ENCODE measurements at places on chromosomes 1 and 21.

GRCh38 chr1:226737819-226738420 is 1.2 kb downstream of the ITPKB start:
- no peak for DNase-seq

GRCh38 chr1:168427051-168427450 is 116.7 kb downstream of the XCL2 start:
- no peak for DNase-seq

GRCh38 chr1:89633800-89634625 is 1.1 kb downstream of the LRRC8C start:
- no peak for DNase-seq

DNA sequence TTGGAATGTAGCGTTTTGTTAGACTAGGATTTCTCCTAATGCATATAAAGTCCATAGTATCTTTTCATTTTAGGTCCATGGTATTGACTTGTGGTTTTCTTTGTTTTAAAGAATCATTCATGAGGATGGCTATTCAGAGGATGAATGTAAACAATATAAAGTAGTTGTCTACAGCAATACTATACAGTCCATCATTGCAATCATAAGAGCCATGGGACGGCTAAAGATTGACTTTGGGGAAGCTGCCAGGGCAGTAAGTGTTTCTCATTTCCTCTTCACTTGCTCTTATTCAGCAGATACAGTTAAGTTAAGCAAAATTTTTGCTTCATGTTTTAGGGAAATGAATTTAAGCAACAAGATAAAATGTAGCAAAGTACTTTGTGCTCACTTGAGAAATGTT is 25.4 kb downstream of the GNAI3 start:
- no peak for DNase-seq

DNA sequence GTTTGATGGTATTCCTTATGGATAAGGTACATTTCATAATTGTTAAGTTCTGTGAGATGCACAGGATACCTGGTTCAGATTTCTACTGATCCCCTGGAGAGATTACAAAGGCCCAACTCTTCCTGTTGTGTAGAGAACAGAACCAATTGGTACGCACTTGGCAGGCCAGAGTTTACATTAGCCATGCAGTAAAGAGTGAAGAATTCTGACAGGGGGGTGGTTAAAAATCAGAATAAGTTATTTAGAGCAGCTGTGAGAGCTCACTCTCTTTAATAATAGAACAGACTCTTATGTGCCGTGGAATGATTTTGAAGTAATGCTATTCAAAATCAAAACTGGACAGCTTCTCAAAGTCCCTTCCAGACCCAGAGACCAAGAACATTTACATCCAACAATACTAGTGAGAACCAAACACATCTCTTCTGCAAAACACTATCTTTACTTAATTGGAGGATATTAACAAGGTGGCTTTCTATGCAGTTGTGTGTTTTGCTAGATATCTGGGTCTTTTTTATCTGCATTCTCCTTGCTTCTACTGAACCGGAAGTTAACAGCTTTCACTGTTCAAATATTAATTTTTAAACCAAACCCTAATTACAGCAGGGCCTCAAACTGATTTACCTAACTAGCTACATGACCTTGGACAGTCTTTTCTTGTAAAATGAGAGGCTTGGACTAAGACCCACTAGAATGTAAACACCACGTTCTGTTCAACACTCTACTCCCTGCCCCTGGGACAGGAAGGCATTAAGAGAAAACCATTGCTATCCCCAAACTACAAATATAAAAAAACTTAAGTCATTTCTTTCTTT is 4.0 kb downstream of the USP24 start:
- no peak for DNase-seq

GRCh38 chr1:159088050-159088449 is 11.5 kb upstream of the AIM2 start:
- no peak for DNase-seq

- DNase-seq, result peak; percentile 80
Measured at GRCh38 chr1:151281225-151281968, 702 bp upstream of the ZNF687 start.

- DNase-seq, result no peak
Measured at GRCh38 chr1:169859001-169859400, 34.7 kb downstream of the SCYL3 start.

DNA sequence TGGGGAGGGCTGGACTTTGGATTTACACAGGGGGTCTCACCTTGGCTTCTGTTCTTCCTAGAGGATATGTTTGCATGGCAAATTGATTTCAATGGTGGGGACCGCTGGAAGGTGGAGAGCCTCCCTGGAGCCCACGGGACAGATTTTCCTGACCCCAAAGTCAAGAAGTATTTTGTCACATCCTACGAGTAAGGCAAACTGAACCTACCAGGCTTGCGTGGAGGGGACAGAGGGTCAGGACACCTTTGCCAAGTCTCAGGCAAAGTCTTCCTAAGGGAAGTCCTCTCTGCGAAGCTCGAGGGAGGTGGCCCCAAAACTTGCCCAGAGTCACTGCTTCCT is 7.2 kb downstream of the FBXO6 start:
- DNase-seq, result no peak

DNA sequence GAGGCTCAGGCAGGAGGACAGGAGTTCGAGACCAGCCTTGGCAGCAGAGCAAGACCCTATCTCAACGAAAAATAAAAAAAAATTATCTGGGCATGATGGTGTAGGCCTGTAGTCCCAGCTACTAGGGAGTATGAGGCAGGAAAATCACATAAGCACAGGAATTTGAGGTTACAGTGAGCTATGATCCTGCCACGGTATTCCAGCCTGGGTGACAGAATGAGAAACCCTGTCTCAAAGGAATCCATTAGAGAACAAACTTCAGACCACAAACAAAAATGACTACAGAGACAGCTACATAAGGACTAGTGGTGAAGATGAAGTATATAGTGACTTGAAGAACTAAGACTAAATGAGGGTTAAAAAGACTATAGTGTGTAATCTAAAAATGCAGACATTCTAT is 233.1 kb downstream of the RERE start:
- DNase-seq, result no peak

GRCh38 chr1:36295390-36295789 is 10.8 kb upstream of the SH3D21 start:
- no peak for DNase-seq

DNA sequence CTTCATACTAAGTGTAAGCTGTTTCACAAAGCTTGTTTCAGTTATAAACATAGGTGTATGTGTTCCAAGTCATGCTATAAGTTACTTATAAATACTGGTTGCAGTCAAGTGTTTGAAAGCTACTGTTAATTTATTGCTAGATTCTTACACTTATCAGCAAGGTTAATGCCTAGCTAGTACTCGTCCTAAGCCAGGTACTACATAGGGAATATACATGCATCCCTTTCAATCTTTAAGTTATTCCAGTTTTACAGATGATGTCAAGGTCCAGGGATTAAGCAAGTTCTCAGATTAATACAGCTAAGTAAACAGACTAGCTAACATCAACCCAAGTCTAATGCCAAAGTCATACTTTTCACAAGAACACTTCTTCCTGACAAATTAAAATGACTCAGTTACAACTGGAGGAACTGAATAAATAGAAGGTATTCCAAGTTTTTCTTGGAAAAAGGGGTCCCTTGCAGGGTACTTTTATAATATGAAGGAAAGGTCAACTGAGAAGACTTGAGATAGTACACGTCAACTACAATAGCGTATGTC is 652.2 kb upstream of the USP24 start:
- no peak for DNase-seq

DNA sequence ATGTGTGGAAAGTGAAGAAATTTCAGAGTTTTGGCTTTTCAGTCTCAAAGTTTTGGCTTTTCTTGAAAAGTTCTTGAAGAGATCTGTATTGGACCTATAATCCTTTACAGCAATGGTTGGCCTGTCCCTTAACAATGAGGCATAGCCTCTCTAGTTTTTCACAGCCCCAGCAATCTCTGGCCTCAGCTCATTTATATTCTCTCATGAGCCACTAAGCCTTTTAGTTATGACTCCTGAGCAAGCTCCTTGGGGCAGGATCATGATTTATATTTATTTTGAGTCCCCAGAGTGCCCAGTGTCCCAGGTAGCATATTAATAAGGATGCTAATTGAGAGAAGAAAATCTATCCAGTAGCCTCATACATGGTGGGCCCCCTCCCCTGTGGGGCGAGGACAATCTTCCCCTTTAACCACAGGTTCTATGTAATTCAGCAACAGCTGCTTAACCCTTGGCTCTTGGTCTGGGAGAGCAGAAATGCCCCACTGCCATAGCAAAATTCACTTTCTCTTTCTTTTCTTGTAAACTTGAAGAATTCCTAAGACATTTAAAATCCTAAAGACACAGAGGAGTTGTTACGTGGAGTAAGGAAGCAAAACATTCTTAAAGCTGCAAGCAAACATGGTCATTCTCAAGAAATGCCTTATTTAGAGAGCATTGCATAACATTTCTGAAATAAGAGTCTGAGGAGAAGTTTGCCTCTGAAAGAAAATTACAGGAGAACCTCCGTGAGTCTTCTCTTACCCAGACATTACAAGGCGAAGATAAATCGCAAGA is 6.3 kb downstream of the NGF start:
- no peak for DNase-seq

DNA sequence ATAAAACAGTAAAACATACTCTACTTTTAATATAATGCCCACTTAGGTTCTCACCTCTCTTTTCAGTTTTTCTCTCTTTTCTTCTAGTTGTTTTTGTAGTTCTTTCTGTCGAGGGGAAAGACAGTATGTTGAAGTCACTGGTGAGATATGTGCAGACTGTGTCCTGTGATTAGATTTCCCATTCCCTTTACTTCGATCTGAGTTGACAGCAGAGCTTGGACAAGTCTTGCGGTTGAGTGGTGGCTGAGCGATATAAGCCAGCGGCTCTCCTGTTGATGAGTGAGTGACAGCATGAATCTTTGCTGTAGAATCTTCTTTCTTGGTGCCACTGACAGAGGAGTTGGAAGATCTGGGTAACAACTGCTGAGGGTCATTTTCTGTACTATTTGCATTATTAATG is 6.0 kb downstream of the CCDC181 start:
- no peak for DNase-seq

GRCh38 chr1:220527908-220528678 is at the start of gene MARK1:
TSS of gene MARK1 (plus strand) at chr1:220528136. CDS start at chr1:220528823, 687 bp downstream.
- peak; percentile 43 for DNase-seq

DNA sequence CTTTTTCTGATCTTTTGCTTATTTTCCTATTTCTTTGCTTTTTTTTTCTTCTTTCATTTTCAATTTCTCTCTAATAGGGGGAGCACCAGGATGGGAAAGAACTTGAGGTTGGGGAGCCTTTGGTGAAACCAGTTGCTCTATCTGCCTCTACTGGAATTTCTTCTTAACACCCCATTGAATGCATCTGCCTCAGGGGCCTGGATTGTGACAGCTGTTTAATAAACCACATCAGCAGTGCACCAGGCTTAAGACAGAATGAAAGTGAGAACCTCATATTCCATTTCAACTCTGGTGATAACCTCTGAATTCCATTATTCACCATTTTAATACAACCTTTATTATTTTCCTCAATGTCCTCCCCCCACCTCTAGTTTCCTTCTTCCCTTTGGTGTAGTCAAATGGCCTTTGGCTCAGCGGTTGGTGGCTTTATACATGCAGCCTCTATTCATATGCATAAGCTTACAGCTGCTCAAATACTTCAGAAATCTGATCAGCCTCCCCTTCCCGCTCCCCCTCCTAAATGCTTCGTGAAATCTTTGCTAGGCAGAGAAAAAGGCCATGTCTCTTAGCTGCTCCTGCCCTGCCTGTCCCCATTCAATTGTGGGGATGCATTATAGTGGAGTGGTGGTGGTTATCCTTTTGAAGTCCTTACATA is 537.3 kb upstream of the PLXNA2 start:
- DNase-seq, result no peak

- no peak for DNase-seq
Measured at GRCh38 chr1:111852261-111852721, 96.6 kb downstream of the DDX20 start.

GRCh38 chr1:29893046-29893723 is 656.9 kb downstream of the PTPRU start:
- DNase-seq, result no peak

DNA sequence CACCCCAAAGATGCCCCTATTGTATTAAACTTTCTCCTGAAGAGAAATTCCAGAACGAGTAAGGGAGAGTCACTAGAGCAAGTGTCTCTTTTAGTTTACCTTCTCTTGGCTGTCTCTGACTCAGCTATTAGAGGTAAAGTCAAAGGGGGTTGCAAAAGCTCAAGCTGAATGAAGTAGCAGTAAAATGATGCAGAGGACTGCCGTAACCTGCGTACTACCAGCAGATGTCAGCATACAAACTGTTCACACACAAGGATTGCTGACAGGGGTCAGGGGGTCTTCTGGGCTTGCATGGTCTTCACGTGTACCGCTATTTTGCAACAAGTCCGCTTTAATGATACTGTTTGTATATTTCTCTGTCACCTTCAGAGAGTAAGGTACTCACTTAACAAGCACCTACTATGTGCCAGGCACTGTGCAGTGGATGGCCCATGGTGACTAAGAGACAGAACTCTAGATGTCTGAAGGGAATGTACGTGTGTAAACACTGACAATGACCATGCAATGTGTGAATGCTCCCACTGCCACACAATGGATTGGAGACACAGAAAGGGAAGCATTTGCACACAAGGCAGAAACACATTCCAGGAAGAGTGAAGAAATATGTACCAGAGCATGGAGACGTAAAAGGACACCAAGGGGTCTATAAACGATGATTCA is 34.9 kb downstream of the CHML start:
- no peak for DNase-seq

GRCh38 chr21:8994640-8995511 is 1526.5 kb upstream of the TPTE start:
- no peak for DNase-seq

GRCh38 chr1:182993746-182994145 is 29.5 kb upstream of the LAMC1 start:
- no peak for DNase-seq

Measured in GM12891 (cell line).